ENCODE measurements at places on chromosomes 12 and 14.

- no peak for DNase-seq
These were observed 1.1 kb upstream of the ATP23 start for GRCh38 chr12:57940052-57940914.

- no peak for DNase-seq
These were observed 4.1 kb upstream of the CS start for GRCh38 chr12:56304276-56304675.

- DNase-seq: no peak
These were observed 19.8 kb downstream of the CKB start for GRCh38 chr14:103502877-103503276.

DNA sequence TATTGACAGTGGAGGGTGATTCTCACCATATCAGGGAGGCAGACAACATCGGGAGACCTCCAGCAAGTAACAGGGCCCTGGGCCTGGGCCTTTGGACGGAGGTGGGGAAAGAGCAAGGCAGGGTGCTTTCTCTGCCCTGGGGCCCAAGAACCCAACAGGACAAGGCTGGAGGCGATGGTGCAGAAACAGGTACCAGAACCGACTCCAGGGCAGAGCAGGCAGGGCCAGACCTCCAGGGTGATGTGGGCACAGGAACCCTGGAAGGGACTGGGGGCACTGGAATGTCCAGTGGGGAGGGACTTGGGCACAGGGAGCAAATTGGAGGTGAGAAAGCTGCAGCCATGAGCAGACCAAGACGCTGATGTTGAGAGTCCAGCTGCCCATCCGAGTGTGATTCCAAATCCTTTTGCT lies 44.4 kb downstream of the PRMT8 start:
- DNase-seq: no peak

DNA sequence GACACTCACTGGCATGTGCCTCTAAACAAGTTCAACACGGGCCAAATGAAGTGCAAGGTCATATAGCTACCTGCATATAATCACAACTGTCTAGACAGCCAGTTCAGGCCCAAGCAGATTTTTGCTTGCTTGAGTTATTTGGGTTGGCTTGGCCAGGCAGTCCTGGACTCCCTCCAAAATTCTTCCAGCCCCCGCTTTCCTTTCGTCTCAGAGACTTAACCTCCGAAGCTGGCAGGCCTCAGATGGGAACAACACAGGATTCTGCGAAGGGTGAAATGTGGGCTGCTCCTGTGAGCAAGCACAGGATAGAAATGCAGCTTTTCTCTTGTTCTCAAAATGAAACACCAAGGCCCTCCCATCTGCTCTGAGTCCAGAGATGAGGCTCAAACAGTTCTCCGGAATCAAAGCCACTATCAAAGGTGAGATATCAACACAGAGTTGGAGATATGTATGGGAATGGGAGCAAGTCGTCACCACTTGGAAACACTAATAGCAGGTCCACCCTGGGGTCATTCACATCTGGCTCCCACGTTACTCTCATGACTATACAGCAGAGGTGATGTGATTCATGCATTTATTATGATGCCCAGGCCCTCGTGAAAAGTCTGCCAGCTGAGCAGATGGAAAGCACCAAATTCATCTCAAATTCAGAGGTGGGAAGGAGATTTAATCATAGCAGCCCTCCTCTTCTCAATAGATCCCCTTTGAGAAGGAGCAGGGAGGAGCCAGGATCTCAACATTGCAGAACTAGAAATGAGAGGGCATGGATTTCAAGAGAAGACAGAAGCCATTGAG lies 389.8 kb downstream of the NUAK1 start:
- DNase-seq: no peak

GRCh38 chr14:26218861-26219260 lies 379.0 kb downstream of the NOVA1 start:
- DNase-seq: no peak

DNA sequence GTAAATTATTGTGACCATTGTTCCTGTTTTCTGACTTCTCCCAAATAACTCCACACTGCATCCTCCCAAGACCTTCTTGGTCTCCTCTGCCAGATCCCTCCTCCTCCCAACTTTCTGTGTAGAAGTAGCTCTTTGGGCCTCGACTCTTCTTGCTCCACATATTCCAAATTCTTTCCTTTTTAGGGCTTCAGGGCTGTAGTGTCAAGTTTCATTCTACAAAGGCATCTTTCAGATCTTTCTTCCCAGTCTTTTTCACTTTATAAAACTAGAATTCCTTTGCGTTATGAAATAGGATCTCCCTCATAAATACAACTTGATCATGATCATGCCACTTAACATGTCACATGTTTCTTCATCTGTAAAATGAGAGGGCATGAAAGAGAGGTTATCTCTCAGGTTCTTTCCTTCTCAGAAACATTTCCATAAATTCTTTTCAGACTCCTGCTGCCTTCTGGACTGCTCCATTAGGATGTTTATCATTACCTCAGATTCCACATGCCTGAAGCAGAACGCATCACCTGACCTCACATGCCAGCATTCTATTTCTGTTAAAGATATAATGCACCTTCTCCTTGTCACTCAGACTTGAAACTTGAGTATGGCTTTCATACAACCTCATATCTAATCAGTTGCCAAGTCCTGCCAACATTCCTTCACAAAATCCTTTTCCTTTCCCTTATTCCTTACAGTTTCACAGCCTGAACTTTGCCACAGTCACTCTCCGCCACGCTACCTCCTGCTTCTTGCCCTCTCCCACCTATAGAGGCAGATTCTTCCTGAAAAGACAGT lies 8.5 kb downstream of the SLC38A1 start:
- DNase-seq: no peak

GRCh38 chr14:67916430-67916829 lies 96.9 kb downstream of the RAD51B start:
- DNase-seq: no peak

GRCh38 chr12:40351976-40352375 lies 127.2 kb downstream of the LRRK2 start:
- DNase-seq: no peak

GRCh38 chr12:65184858-65185229 lies 15.5 kb downstream of the LEMD3 start:
- DNase-seq: no peak

DNA sequence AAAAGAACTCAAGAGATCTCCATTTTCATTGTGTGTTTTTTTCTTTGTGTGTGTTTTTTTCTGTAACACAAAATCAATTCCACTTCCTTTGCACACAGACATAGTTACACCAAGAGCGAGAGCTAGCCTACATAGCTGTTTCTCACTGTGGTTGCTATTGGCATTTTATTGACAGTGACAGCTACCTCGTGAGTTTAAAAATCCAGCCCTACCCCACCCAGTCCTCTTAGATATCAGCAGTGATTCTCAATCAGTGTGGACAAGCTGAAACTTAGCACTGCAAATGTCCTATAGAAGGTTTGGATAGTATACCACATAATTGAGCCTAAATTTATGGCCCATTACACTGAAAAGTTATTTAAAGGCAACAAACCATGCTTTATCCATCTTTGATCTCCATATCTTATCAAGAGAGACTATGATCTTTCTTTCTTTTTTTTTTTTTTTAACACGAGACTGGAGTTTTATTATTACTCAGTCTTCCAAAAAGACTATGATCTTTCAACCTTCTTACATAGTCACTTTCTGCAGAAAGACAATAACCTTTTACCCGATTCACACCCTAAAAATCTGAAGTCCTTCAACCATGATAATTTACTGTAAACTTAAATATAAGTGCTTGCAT lies 46.8 kb downstream of the ATP2B1 start:
- no peak for DNase-seq

DNA sequence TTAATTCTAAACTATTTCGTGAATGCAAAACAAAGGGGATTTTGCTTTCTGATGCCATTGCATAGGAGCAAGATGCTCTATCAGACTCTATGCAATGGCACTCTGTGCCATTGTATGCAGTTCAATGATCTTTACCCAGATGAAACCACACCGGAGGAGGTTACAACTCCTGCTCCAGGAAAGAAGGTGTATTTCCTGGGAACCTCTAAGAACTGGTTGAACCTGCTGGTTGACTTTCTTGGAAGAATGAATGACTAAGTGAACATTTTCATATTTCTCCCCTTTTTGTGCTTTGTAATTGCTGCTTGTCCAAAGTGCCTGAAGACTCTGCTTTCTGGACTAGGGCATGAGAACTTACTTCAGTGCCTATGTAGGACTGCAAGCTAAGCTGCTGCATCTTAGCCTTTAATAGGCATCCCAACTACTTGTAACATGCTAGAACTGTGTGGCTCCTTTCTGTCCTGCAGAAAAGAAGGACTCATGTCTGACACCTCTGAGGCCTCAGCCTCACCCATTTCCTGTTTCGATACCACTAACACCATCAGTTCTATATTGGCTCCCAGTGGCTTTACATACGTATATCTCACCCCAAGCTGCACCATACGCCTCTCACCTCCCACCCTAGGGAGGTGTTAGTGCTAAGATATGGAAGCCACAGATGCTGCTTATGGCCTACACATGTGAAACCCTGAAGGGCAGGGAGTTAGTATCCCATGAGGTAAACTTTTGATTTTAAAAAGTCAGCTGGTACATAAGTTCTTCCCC lies 193.5 kb upstream of the CNOT2 start:
- no peak for DNase-seq

DNA sequence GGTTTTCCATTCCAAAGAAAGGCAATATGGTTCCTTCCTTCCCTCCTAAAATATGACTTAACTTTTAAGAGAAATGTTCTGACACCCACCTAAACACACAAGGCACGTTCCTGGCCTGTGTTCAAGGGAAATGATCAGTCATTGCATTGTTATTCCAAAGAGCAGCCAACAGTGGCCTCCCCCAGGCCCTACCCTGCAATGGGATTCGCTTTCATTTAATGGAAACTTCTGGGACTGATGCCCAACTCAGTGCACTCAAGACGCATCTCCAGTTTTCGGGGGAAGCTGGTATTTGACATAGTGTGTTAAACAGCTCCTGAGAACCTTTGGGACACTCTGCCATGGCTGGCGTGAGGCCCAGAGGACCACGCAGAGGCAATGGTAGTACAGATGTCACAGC lies 65.9 kb downstream of the DDX51 start:
- no peak for DNase-seq

GRCh38 chr12:15796493-15797141 lies 7.4 kb upstream of the EPS8 start:
- no peak for DNase-seq

DNA sequence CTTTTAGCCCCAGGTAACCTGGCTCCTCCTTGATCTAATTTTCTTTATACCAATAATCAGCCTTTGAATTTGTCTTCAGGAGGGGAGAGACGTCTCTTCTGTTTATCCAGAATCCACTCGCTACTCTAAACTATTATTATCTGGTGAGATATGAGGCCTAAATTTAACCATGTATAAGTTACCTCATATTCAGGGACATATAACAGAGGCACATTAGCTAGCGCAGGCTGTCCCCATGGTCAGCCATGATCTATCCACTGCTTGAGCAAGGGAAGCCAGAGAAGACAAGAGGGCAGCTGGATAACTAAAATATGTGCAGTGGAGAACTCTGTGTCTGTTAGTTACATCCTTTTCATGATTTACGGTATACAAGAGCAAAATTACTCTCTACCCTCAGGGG lies 481.0 kb downstream of the RAD51B start:
- DNase-seq: no peak

- no peak for DNase-seq
These were observed 29.2 kb upstream of the CRY1 start for GRCh38 chr12:107122452-107122958.

- no peak for DNase-seq
These were observed 30.9 kb downstream of the ZFYVE26 start for GRCh38 chr14:67785270-67786109.

- DNase-seq: no peak
These were observed 816.8 kb downstream of the NRXN3 start for GRCh38 chr14:78986989-78987388.

- no peak for DNase-seq
These were observed 1085.4 kb downstream of the SLC6A15 start for GRCh38 chr12:83827193-83827592.

GRCh38 chr12:101327051-101327450 lies 47.1 kb downstream of the UTP20 start:
- DNase-seq: no peak

DNA sequence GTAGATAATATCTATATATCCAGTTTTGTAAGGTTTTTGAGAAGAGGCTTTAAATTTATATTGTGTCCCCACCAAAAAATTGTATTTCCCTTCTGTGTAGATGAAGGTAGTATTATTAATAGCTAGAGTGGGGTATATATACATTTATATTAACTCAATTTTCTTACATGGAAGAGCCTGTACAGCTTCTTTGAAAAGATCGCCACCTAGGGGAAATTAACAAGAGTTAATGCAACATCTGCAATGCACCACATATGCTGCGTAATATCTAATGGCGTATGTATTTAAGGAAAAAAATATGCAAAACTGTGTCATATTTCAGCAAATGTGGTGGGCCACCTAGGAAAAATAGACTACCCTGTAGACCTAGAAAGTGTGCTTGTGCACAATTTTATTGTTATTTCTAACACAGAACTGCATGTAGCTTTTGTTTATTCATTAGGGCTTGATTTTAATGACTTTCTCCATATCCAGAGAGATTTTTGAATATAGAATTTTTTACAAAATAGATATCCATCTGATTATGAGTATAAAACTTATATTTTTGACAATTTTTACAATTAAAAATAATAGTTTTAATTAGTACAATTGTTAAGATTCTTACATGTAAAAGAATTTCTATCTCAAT lies 14.0 kb downstream of the CCER1 start:
- DNase-seq: no peak

GRCh38 chr14:99789581-99789980 lies 3.6 kb upstream of the EML1 start:
- DNase-seq: no peak

DNA sequence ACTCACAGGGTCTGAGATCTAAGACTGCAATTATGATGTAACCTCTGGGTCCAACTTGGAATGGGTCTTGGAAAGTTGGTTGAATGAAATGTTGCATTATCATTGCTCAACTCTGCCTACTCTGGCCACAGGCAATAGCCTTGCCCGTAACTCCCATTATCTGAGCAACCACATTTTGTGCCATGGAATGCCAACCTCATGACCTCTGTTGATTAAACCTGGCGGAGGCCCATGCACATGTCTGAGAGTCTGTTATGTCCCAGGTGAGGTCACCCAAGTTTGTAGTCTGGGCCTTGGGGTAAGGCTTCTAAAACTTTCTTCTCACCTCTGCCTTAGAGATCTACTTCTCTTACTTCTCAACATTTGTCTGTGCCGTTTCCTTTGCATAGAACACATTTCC lies 140.9 kb downstream of the TBX5 start:
- DNase-seq: no peak

DNA sequence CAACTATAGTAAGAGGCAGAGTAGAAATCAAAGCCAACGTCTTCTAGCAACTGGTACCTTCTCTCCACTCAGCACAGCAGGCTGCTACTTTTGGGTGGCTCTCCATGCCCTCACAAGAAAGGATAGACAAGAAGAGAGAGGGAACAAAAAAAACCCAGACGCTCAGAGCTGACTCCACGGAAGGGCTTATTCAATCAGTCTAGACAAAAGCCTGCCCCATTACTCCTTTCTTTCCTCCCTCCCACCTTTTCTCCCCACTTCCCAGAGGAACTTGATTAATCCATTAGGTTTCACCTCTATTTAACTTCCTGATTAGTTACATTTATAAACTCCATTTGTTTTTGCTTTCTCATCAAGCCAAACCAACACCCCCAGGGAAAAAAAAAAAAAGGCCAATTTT lies 71.1 kb upstream of the CCDC60 start:
- DNase-seq: no peak

- no peak for DNase-seq
These were observed 268.0 kb downstream of the BTG1 start for GRCh38 chr12:91877456-91878235.

GRCh38 chr12:16531621-16532020 lies 74.3 kb downstream of the LMO3 start:
- DNase-seq: no peak

All from WTC11 (cell line).